Activated CD8-positive, alpha-beta memory T cell treated with anti-CD3 and anti-CD28 coated beads for 4 hours (primary cell): ENCODE measurements at places on chromosomes 13 and 19.

DNA sequence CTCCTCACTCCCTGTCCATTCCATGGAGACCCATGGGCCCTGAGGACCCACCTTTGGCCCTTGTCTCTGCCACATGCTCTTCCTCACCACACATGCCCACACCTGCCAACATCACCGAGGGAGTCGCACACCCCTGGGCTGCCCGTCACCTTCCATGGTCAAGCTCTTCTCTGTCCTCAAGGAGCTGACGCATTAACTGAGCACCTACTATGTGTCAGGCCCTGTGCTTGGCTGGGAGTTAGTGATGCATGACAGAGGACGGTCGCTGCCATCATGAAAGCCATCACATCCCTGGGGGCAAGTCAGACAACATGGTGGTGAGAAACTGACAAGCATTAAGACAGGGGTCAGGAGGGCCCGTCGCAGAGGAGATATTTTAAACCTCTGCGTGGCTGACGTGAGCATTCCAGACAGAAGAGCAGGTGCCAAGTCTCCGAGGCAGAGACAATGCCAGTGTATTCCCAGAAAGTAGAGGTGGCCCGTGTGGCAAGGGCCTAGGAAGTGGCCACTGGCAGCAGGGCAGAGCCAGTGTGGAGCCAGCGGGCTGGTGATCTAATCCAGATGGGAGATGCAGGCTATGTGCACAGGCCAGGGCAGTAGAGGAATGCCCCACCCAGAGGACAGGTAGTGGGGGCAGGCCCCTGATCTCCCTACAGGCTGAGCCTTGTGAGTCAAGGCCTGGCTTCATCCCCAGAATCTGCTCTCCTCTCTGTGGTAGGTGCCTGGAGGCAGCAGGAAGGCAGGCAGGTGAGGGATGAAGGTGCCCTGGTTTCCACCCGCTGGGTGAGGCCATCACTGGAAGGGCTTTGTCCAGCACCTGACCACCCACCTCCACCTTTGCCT lies 21.2 kb downstream of the ELAVL1 start:
- DNase-seq = no peak

- no peak for DNase-seq
Measured at GRCh38 chr13:100714478-100714877, 39.9 kb upstream of the TMTC4 start.

DNA sequence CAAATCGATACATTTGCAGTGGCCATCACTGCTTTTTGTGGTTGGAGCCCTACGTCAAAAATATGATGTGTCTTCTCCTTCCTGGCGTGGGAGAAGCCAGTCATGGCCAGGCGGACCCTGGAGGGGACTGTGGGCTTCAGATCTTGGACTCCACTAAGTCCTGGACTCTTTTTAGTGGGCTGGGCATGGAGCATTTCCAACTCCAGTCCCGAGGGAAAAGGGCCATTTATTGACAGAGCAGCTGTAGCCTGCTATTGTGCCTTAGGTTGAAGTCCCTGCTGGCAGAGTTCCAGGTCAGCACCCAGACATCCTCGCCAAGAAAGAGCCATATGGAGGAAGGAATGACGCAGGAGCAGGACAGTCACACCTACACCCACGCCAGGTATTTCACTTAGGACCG lies 179.2 kb upstream of the ZNF507 start:
- no peak for DNase-seq

GRCh38 chr13:24921881-24922280 lies 157.9 kb downstream of the RNF17 start:
- DNase-seq = no peak

DNA sequence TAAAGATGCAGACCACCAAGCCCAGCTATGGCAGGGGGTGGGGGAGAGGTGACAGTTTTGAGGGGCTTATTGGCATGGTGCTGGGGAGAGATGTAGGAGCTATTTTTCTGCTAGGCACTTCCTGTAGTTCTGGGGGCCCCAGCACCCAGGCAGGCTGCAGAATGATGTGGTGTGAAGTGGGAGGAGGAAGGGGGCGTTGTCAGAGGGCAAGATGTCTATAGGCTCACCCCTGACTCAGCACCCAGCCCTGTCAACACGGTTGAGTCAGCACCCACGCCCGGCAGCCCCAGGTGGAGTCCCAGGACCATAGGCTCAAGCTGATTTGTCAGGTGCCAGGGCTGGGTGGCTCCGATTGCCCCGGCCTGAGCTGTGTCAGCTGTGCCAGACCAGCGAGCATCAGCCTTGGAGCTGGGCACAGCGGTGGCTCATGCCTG lies 5.8 kb downstream of the KLF2 start:
- DNase-seq = peak; percentile 94

DNA sequence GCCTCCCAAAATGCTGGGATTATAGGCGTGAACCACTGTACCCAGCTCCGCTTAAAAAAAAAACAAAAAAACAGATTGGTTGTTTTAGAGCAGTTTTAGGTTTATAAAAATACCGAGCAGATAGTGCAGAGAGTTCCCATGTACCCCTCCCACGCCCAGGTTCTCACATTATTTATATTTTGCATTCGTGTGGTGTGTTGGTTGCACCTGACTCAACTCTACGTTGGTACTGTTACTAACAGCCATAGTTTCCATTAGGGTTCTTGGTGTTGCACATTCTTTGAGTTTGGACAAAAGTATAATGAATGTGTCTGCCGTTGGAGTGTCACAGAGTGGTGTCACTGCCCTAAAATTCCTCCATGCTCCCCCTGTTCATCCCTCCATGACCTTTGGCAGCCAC lies 29.1 kb downstream of the MYO9B start:
- no peak for DNase-seq

GRCh38 chr13:25429466-25429865 lies 57.7 kb downstream of the ATP8A2 start:
- DNase-seq = no peak

- no peak for DNase-seq
Measured at GRCh38 chr19:17259118-17259780, 5.3 kb downstream of the USHBP1 start.

DNA sequence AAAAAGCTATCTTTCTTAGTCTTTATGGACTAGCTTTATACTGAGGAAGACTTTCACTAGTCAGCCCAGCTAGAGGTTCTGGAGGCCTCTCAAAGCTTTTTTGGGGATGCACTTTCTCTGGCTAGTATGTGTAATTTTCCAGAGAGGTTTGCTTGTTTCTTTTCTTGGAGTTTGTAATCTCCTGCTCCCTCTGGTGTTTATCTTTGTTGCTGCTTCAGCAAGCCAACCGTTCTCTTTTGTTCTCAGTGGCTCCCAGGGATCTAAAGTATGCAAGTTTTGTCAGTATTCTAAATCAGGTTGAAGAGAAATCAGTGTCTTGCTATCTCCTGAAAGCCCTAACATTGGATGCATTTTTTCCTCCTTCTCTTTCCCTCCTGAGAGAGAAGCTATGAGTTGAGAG lies 121.1 kb upstream of the MYO16 start:
- DNase-seq = no peak
